Umbilical cord (tissue), 2 donors: ENCODE measurements at places on chromosomes 7 and 10.
A peak's percentile ranks its signal among the peaks of the same experiment; 100 is the strongest.

DNA sequence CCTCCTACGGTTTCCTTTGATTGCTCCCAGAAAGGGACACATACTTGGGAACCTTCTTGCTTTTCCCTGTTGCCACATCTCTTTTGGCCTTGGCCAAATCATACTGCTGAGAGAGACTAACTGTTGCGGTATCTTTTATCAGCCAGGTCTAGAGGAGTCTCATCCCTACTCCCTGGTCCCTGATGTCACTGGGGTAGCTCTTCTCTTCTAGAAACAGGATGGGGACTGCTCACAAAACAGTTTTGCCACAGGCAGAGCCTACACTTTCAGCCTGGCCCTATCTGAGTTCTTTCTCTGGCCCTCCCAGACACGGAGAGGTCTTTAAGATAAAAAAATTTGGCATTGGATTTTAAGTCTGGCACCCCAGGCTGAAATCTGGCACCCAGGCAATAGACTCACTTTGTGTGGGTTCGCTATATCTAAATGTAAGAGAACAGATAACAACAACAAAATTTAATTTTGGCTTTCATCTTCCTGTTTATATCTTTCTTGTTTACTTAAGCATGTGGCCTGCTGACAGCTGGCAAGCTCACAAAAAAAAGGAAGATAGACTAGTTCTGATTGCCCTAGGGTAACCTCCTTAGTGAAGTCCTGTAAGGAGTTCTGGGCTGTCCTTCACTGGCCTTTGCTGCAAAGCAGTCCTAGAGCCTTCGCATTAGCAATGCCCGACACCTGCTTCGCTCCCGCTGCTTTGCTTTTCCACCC, 228.3 kb upstream of the NPVF start:
- DNase-seq, result peak; percentile 53

DNA sequence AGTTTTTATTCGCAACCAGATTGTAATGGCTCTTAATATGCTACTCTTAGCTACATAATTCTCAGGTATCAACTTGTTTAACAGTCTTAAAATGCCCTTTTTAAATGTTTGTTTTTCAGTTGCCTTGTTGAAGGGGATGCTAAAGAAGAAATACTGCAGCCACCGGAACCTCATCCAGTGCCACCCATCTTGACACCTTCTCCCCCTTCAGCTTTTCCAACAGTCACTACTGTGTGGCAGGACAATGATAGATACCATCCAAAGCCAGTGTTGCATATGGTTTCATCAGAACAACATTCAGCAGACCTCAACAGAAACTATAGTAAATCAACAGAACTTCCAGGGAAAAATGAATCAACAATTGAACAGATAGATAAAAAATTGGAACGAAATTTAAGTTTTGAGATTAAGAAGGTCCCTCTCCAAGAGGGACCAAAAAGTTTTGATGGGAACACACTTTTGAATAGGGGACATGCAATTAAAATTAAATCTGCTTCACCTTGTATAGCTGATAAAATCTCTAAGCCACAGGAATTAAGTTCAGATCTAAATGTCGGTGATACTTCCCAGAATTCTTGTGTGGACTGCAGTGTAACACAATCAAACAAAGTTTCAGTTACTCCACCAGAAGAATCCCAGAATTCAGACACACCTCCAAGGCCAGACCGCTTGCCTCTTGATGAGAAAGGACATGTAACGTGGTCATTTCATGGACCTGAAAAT, 69.5 kb upstream of the RSBN1L start:
- no peak for DNase-seq

DNA sequence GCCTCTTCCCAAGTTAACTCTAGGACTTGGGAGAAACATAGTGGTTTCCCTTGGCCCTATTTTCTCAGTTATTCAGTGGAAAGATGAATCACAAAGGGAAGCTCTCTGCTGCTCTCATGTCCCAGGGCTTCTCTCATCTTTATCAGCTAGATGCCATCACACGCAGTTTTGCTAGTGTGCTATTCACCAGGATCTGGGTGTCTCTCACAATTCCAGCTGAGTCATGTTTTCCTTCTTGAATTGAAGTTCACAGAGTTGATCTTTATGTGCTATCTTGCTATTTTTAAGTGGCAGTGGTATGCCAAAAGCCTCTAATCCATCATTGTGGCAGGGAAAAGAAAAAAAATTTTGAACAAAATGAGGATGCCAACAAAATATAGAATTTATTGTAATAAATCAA, 101.3 kb downstream of the TWIST1 start:
- no peak for DNase-seq

DNA sequence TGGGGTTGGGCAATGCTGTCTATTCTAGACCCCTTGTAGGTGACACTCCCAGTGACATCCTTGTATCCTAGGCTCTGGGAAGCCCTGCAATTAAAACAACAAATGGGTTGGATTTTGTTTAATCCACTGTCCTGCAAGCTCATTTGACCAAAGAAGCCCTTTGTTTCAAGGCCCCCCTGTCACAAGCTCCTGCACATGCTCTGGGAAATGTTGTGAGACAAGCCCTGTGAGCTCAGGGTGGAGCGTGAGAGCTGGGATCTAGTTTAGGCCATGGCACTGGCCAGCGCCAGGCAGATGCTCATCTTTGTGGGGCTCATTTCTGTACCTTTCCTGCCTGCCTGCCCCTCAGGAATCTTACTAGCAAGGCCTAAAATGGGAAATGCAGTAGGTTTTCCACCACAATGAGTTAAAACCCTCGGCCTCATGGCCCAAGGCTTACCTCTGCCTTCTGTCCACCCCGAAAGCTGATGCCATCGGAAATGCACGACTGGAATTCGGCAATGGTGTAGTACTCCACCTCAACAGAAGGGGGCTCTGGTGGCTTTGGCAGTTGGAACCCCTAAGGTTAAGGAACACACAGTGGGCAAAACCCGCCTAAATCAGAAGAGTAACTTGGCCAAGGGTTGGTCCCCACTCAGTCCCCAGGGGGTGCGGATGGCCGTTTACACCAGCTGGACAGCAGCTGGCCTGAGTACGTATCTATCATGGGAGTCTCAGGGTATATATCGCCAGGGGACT, 112.0 kb downstream of the NEURL1 start:
- peak; percentile 36 for DNase-seq

DNA sequence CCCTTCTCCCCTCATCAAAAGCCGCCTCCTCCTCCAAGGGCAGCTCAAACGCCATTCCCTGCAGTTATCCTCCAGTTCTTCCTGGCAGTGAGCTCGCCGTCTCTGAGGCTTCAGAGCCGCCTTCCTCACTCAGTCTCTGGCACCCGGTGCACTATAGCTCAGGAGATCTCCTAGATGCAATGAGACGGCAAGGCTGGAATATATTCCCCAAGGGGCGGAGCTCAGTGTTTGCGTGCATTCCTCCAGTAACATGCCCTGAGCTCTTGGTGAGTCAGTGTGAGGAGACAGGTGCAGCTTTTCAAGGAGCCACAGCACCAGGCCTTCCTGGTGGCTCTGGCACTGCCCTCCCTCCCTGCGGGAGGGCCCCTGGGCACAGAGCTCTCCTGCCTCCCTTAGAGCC, 512.6 kb upstream of the FOXK1 start:
- no peak for DNase-seq

DNA sequence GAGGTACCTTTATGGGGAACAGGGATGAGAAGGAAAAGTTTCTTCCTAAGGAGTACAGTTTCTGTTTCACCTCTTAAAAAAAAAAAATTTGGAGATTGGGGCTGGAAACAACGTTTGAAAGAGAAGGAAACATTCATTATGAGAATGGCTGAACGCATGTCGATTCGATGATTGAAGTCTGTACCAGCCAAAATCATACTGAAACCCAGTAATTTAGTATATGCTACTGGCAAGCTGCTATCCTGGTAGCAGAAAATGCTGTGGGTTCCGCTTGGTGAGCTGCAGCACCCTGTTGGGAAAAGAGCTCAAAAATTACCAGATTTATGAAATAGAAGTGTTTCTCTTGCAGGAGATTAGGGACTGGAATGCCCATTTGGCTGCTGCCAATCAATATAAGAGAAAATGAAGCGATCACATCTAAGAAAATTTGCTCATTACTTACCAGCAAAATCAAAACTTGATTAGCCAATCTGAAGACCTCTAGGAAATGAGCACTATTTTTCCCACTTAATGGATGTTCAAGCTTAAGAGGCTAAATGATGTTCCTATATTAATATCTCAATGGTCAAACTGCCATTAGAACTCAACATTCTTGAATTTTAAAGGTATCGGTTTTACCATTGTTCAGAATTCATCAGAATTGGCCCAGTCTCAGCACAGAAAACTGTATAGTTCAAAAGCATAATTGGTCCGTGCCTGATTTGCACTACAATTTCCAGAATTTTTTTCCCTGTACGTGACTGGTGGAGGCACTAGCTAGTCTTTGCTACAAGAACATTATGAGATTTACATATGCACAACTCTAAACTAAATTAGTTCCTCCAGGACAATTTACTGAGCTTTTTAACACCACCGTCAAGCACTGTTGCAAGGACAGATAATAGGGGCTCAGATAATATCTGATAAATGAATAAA, 1.2 kb upstream of the ITGB1 start:
- DNase-seq, result peak; percentile 30

DNA sequence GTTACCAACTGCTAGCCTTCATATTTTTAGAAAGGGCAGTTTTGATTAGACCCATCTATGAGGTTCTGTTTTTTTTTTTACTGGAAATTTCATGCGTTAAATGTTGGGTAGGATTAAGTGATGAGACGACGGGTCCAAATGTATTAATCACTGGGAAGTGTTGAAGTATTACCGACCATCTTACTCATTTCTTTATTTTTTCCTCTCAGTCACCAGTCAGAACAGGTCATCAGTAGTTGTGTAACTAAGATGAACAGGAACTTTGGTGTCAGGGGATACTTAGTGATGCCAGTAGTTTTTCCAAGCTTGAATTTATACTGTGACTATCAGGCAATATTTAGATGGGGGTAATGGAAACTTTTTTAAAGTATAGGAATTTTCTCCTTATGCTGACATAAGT, 14.2 kb downstream of the TFAM start:
- DNase-seq, result no peak

DNA sequence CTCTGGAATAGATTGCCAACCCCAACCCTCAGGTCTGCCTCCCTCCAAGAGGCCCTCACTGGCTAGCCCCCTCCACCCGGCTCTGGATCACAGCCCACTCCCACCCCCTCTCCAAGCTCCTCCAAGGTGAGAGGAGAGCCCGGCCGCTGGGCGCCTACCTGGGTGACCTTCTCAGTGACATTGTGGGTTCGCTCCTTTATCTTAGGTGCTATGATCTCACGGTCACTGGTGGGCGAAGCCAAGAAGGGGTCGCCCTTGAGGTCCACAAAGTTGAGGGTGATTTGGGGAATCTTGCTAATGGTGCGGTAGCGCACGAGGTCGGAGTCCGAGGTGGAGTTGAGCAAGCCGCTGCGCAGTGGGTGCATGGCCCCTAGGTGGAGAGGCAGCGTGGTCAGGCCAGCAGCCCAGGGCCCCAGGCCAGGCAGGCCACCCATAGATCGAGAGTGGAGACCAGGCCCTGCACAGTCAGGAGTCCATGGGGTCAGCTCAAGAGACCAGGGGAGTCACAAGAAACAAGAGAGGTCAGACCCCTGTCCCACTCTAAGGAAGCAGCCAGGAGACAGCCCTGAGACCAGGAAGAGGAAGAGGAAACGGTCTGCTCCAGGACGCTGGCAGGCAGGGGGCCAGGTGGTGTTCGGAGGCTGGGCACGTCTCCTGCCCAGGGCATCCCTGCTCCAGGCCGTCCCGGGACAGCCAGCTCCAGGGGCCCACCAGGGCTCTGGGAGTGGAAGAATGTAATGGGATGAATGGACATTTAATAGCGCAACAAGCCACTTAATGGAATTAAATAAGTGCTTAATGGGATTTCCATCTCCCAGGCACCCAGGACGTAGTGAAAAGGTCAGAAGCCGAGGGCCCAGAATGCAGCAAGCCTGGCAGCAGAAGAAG, 20.7 kb downstream of the KCNH2 start:
- no peak for DNase-seq

- DNase-seq, result peak; percentile 76
Measured at GRCh38 chr7:29494350-29494749, 69.3 kb upstream of the PRR15 start.

DNA sequence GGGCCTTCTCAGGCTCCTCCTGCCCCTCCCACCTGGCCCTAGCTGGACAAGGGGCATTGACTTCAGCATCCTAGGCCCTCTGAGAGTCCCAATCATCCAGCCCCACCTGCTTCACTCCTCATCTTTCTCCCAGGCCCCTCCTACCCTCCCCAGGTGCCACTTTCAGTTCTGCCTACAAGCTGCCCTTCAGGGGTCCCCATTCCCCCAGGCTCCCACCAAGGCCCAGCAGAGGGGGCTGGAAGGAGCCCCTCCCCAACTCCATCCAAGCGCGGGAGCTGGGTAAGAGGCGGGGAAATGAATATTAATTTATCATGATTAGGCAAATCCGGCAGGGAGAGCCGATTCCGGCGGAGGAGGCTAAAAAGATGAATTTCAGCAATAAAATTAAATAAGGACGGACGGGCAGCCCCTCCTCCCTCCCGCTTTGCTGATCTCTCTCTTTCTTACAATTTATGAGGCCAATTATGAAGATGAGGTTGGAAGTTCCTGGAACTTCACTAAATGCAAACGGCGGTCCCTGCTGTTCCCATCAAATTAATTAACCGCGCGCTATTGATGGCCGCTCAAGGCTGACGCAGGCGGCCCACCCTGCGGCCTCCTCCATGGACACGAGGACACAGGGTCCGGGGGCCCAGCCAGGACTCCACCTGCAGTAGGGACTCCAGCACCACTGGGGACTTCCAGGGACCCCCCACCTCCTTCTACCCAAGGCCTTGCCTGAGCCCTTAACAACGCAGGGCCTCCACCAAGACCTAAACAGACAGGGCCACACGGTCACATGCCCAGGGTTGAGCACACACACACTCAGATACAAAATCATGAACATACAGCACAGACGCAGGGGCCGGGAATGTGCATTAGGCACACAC, 13.9 kb downstream of the POLL start:
- DNase-seq, result no peak

- DNase-seq, result no peak
Measured at GRCh38 chr7:68031180-68031943, 1034.7 kb downstream of the TYW1 start.

- DNase-seq, result peak; percentile 31
Measured at GRCh38 chr10:72552857-72553256, 73.0 kb downstream of the MICU1 start.

DNA sequence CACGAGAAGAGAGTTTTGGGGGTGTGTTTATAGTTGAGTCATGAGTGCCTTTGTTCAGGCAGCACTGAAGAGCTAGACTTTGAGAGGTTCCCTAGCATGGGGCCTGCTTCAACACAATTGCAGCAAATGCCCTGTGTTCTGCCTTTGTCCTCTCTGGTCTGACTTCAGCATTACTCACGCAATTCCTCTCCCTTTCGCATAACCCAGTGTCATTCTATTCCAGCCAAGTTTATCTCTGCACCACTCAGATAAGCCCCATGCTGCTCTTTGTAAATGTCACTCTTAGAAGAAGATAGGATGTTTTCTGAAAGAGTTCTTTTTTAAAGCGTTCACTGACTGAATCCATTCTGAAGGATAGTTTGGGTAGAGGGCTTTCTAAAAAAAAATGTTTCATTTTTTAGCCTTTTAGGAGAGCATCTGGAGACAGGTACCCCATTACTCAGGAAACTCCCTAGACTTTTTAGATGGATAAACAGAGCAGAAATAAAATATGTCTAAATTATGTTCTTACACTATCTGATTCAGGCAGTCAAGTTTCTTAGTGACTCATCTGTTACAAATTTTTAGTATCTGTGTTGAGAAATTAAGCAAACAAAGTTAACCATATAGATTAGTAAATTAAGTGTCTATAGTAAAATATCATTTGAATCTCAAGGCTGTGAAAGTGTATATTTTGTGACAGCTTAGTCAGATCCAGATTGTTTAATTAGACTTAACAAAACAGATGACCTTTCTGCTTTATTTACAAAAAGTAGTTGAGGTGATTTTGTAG, 318.5 kb downstream of the GPR158 start:
- peak; percentile 97 for DNase-seq
